ENCODE measurements at places on chromosomes 12 and 14.

DNA sequence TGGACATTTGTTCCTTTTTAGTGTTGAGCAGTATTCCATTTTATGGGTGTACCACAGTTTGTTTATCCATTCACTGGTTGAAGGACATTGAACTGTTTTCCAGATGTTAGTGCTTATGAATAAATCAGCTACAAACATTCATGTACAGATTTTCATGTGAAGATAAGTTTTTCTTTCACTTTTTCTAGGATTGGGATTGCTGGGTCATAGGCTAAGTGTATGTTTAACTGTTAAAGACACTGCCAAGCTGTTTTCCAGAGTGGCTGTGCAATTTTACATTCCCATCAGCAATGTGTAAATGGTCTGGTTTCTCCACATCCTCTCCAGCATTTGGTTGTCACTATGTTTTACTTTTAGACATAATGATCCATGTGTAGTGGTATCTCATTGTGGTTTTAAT lies 14.0 kb upstream of the NID2 start:
- no peak for DNase-seq

DNA sequence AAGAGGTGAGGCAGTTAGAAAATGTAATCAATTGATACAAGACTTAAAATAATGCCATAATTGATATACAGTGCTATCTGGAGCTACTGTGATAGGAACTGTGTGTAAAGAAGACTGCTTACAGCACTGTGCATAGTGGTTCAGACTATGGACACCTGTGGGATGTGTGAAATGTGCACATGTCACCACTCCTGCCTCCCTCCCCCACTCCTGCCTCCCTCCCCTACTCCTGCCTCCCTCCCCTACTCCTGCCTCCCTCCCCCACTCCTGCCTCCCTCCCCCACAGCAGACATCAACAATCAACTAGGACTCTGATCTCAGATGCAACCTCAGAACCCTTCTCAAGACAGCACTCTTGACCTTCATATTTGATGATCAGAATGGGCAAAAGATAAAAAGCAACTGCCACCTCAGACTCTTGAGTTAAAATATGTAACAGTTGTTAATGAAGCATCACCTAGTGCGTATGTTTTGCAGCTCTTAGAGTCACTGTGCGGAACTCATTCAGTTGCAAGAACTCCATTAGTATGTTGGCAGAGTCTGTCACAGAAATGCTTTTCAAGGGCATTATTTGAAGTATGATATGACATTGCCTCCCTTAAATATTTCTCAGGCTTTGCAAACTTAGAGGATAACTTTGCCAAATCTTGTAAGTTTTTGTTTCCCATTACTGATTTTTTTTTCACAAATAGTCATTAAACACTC lies 255.2 kb upstream of the DDHD1 start:
- no peak for DNase-seq

DNA sequence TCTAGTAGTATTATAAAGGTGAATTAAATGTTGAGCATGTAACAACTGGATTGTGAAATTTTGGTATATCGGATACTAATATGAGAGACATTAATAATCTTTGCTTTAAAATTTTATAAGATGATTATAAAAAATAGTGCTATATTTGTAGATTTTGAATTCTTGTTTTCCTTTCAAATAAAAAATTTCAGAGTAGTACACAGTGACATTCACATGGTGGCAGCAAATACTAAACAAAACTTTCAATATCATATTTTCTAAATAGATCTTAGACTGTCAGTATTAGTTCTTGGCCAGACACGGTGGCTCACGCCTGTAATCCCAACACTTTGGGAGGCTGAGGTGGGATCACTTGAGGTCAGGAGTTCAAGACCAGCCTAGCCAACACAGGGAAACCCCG lies 166.0 kb downstream of the NAV3 start:
- no peak for DNase-seq

DNA sequence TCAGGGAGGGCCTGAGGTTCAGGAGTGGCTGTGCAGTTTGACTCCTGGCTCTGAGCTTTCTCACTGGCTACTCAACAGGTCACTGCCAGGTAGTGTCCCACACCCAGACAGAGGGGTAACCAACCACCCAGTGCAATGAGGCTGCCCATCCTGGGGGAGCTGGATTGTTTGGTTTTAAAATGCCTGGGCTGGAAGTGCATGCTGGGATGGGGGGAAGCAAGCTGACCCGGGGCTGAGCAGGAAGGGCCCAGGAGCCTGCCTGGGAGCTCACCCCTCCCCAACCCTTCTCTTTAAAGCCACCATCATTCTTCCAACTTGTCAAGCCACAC lies 12.6 kb upstream of the ABHD12B start:
- DNase-seq: no peak

GRCh38 chr14:32345311-32345791 lies 16.3 kb downstream of the AKAP6 start:
- peak; percentile 10 for DNase-seq

DNA sequence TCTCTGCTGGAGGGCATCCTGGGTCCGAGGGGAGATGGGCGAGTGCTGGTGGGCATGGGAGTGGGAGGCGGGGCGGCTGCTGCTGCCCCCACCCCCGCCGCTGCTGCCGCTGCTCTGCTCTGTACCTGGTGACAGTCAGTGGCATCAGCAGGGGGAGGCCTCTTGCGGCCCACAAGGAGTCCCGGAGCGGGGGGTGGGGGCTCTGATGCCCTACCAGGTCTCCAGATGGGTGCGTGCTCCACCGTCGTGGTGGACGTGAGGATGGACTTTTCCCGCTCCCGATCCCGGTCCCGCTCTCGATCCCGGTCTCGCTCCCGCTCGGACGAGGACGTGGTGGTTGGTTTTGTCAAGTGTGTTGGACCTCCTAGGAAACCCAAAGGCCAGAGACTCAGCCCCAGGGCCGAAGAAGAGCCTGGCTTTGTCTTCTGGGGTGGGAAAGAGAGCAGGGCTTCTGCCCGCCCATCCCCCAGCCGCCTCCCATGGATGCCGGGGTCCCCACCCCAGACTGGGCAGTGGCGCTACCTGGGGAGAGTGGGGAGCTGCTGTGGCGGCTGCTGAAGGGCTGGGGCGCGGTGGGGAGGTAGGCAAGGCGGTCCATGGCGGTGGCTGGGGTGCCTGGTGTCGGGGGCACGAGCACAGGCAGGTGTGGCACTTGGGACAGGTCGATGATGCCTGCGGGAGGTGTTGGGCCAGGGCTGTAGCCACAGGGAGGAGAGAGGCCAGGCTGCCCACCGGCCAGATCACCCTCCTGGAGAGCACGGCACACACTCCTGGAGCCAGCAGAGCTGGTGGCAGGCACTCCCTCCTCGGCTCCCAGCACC lies 45.4 kb downstream of the RFLNA start:
- no peak for DNase-seq

GRCh38 chr12:59068436-59068835 lies 148.1 kb upstream of the LRIG3 start:
- peak; percentile 9 for DNase-seq

GRCh38 chr12:106030210-106031071 lies 108.3 kb downstream of the NUAK1 start:
- peak; percentile 99 for DNase-seq

Measured in fibroblast of skin of right biceps (primary cell).